Transverse colon (tissue), 4 donors: ENCODE measurements at places on chromosomes 7 and 10. TPM values are rescaled to one million over a fixed set of nuclear protein-coding genes. Genes with fewer than 3 reads are reported as not detected.

Gene GPR26
- not detected for total RNA-seq

Gene C7orf57
- total RNA-seq = not detected

Gene CPA2
- not detected for total RNA-seq

Gene CLRN3
- 167 TPM for total RNA-seq

Gene BAG3
- total RNA-seq = 22.5 TPM
